ENCODE measurements at places on chromosomes 3 and 15.

GRCh38 chr3:191382661-191383060 is 52.3 kb upstream of the UTS2B start:
- no peak for DNase-seq

- no peak for DNase-seq
Observed at GRCh38 chr3:28504976-28505375, 156.4 kb upstream of the AZI2 start.

DNA sequence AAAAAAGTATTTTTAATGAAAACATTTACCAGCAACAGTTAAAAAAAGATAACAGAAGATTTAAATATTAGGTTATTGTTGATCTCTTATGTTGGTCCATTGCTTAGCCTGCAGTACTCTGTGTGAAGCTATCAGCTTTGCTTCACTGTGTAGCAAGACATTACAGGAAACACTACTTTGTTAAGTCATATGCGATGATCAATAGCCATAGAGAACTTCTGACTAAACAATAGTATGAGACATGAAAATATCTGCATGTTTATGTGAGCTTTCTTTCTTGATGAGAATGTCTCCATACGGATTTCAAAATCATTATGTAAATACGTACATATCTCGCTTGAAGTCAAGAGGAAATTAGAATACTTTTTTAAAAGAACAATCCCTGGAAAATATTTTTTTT is 27.0 kb upstream of the CAPN3 start:
- no peak for DNase-seq

GRCh38 chr3:10927551-10927950 is 65.0 kb upstream of the SLC6A1 start:
- no peak for DNase-seq

GRCh38 chr3:182626484-182627467 is 166.5 kb upstream of the ATP11B start:
- DNase-seq: no peak

- DNase-seq: no peak
Observed at GRCh38 chr3:80998022-80998421, 763.4 kb downstream of the GBE1 start.

- no peak for DNase-seq
Observed at GRCh38 chr3:44890852-44891251, 16.4 kb downstream of the TGM4 start.

DNA sequence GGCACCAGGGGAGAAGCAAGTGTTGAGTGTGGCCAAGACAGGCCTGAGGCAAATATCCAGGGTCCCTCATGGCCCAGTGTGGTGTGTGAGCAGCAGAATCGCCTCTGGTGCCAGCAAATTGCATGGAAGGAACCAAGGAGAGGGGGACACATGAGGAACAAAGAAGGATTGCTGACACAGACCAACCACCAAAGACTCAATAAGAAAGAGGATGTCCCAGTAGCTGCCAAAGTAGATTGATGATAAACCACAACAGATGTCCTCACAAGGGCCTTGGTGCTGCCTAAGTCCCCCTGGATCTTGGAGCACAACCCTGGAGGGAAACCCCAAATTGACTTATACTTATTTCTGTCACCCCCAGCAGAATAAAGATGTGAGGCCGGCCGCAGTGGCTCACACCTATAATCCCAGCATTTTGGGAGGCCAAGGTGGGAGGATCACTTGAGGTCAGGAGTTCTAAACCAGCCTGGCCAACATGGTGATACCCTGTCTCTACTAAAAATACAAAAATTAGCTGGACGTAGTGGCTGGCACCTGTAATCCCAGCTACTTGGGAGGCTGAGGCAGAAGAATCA is 10.6 kb downstream of the SRGAP3 start:
- DNase-seq: no peak

DNA sequence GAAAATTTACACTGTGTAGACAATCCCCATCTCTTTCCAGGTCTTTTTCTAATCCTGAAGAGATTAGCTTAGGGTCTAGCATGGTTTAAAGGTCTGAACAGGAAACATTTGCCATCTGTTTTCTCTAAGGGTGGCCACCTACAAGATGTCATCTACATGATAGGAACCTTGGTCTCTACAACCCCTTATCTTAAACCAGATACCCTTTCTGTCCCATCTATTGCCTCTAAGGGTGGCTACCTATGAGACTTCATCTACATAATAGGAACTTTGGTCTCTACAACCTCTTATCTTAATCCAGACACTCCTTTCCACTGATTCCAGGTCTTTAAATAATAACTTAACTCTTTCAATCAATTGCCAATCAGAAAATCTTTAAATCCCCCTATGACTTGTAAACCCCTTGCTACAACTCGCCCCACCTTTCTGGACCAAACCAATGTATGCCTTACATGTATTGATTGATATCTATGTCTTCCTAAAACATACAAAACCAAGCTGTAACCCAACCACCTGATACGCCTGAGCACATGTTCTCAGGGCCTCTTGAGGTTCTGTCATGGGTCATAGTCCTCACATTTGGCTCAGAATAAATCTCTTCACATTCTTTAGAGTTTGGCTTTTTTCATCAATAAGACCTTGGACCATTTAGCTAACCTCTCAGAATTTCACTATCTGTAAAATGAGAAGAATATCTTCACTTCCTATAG is 605.0 kb downstream of the TUSC7 start:
- DNase-seq: no peak

DNA sequence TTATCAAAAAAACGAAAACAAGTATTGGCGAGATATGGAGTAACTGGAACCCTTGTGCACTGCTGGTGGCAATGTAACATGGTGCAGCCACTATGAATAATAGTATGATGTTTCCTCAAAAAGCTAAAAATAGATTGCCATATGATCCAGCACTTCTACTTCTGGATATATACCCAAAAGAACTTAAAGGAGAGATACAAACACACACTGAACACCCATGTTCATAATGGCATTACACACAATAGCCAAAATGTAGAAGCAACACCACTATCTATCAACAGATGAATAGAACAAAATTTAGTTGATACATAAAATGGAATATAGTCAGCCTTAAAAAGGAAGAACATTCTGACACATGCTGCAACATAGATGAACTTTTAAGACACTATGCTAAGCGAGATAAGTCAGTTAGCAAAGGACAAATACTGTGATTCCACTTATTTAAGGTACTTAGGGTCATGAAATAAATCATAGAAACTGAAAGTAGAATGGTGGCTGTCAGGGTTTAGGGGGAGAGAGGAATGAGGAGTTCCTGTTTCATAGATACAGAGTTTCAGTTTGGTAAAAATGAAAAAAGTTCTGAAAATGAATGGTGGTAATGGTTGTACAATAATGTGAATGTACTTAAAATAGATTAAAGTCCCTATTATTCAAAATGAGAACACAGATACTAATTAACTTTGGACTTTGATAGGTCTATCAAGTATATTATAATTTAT is 59.4 kb upstream of the IMPG2 start:
- DNase-seq: no peak

- DNase-seq: no peak
Observed at GRCh38 chr15:58267051-58267450, 128.9 kb downstream of the AQP9 start.
